Spleen (tissue), 13 donors: ENCODE measurements at places on chromosomes 3 and 15. TPM values are rescaled to one million over a fixed set of nuclear protein-coding genes. Genes with fewer than 3 reads are reported as not detected.

- no peaks in the 10 kb centered on the region for H3K27me3 ChIP-seq
- no peaks in the 10 kb centered on the region for H3K36me3 ChIP-seq
- H3K27ac ChIP-seq, result no peak overlapping the region
- no peak overlapping the region for H3K4me3 ChIP-seq
- DNase-seq, result no peak
Measured at GRCh38 chr3:36166477-36166876, 213.8 kb upstream of the STAC start.

DNA sequence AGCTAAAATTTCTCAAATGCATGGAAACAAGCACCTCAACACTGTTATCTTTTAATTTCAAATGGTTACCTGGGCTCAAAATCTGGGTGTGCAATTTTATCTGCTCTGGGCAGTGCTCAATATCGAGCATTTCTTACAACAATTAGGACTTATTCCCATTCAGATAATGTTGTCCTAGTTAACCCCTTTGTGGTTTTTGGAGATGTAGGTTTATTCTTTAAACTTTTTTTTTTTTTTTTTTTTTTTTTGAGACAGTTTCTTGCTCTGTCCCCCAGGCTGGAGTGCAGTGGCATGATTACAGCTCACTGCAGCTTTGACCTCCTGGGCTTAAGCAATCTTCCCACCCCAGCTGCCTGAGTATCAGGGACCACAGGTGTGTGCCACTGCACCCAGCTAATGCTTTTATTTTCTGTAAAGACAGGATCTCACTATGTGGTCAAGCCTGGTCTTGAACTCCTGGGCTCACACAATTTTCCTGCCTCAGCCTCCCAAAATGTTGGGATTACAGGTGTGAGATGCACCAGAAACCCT is 4.4 kb upstream of the ATP2C1 start:
- H3K27me3 ChIP-seq, result no peaks in the 10 kb centered on the region
- H3K36me3 ChIP-seq, result no peaks in the 10 kb centered on the region
- DNase-seq, result no peak
- no peak overlapping the region for H3K4me3 ChIP-seq

GRCh38 chr3:73481888-73482287 is 142.9 kb downstream of the PDZRN3 start:
- DNase-seq, result no peak
- H3K36me3 ChIP-seq, result no peaks in the 10 kb centered on the region
- no peaks in the 10 kb centered on the region for H3K27me3 ChIP-seq
- no peak overlapping the region for H3K4me3 ChIP-seq

GRCh38 chr3:22361521-22361920 is 610.5 kb upstream of the ZNF385D start:
- no peak for DNase-seq
- no peak overlapping the region for H3K4me3 ChIP-seq
- H3K27me3 ChIP-seq, result no peaks in the 10 kb centered on the region
- H3K36me3 ChIP-seq, result no peaks in the 10 kb centered on the region
- no peak overlapping the region for H3K27ac ChIP-seq
- no peaks in the 10 kb centered on the region for H3K4me1 ChIP-seq

DNA sequence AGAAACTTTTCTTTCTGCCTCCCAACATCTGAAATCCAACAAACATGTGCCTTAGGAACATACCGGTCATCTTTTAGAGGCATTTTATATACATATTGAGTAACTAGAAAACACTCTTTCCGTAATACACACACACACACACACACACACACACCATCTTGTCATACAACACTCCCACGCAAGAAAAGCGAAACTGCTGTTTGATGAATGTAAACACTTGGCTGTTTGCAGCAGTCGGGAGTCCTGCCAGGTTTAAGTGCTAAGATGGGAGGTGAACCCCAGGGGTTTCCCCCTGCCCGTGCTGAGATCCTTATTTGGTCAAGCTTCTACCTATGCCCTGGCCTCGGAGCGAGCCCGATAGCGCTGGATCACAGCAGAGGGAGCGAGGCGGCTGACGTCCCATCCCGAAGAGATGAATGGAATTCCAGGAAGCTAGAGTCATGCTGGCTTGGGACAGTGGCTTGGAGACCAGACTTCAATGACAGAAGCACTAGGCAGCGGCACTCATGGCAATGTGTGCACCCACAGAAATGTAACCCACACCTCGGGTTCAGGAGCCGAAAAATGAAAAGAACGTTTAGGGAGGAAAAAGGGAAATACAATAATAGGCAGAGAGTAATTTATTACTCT is 1.3 kb upstream of the THBS1 start:
- DNase-seq, result no peak
- H3K27me3 ChIP-seq, result peaks cover 39% of the 10 kb centered on the region
- H3K27ac ChIP-seq, result peak overlapping the region; percentile 87
- peak overlapping the region; percentile 52 for H3K4me3 ChIP-seq
- H3K36me3 ChIP-seq, result no peaks in the 10 kb centered on the region

DNA sequence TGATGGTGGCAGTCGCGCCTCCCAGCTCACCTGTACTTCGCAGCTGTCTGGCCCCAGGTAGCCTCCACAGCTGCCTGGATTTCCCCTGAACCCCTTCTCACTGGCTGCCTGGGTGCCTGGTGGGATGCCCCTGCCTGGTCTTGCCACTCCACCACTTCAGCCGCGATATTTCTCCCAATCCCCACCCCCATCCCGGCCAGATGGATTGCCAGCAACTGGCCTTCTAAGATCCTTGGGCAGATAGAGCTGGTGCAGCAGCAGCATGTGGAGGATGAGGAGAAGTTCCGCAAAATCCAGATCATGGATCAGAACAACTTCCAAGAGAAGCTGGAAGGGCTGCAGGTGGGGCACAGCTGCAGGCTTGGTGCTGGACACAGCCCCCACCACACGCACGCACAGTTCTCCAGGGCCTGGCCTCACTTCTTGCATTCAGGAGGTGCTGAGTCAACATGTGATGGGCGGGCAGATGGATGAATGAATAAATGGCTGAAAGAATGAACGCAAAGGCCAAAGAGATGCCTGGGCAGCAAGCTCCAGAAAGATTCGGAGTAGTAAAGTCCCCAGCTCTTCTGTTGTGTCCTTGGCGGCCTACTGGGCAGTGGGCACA is 35.7 kb downstream of the DNAH1 start:
- DNase-seq, result peak; percentile 51
- H3K4me1 ChIP-seq, result no peaks in the 10 kb centered on the region
- H3K36me3 ChIP-seq, result peaks cover 67% of the 10 kb centered on the region
- H3K27me3 ChIP-seq, result no peaks in the 10 kb centered on the region
- H3K27ac ChIP-seq, result no peak overlapping the region
- H3K4me3 ChIP-seq, result no peak overlapping the region

GRCh38 chr15:65824031-65824743 is 32.1 kb upstream of the DENND4A start:
- H3K27me3 ChIP-seq, result no peaks in the 10 kb centered on the region
- no peak overlapping the region for H3K4me3 ChIP-seq
- no peak for DNase-seq
- H3K4me1 ChIP-seq, result peaks cover 12% of the 10 kb centered on the region
- H3K36me3 ChIP-seq, result no peaks in the 10 kb centered on the region

DNA sequence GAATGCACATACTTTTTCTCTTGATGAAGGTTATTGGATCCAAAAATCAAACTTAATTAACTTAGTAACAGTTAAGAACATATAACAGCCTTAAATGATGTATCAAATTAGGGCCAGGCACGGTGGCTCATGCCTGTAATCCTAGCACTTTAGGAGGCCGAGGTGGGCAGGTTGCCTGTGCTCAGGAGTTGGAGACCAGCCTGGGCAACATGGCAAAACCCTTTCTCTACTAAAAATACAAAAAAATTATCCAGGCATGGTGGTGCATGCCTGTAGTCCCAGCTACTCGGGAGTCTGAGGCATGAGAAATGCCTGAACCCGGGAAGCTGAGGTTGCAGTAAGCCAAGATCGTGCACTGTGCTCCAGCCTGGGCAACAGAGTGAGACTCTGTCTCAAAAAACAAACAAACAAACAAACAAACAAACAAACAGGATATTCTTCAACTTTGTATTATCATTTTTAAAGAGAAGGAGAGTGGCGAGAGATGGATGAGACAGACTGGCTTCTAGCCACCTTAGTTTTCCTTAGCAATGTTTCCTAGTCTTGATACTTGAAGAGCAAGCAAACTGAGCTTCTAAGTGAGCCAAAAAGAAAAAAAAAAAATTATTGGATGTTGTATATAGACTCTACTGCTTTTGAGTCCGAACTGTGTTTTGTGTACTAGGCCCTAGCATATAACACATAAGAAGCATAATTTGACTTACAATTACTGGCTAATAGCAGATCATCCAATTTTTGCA is 13.8 kb downstream of the SPRED1 start:
- no peaks in the 10 kb centered on the region for H3K27me3 ChIP-seq
- H3K27ac ChIP-seq, result no peak overlapping the region
- DNase-seq, result peak; percentile 31
- H3K36me3 ChIP-seq, result no peaks in the 10 kb centered on the region

DNA sequence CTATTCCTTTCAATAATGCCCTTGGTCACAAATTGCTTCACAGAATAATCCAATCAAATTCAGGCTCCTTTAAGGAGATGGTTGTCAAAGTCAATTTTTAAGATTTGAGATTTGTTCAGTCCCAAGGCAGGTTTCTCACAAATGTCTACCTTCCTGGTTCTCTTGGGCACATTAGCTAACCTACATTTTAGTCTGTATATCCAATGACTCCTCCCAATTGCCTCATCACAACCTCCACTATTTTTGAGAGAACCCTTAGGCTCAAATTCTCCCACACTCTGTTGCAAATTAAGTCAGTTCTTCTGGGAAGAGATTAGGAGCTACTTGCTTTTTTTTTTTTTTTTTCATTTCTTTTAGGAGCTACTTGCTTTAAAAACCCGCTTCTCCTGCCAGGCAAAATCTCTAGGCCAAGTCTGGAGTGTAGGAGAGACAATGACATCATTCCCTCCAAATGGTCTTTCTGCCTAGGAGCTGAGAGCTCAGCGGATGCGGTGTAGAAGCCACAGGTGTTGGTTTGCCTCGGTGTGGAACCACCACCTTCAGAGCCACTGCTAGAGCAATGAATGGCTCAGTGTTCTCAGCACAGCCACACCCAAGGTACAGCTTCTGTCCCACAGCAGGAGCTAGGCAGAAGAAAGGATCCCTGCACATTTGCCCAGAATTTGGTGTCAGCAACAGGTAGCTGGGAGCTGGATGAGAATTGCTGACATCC is 10.0 kb upstream of the INO80 start:
- no peaks in the 10 kb centered on the region for H3K27me3 ChIP-seq
- no peak overlapping the region for H3K27ac ChIP-seq
- no peak for DNase-seq
- H3K4me3 ChIP-seq, result no peak overlapping the region

- H3K27ac ChIP-seq, result no peak overlapping the region
- no peaks in the 10 kb centered on the region for H3K4me1 ChIP-seq
- no peaks in the 10 kb centered on the region for H3K27me3 ChIP-seq
- H3K4me3 ChIP-seq, result no peak overlapping the region
- no peak for DNase-seq
Measured at GRCh38 chr15:39552556-39552955, 28.3 kb upstream of the THBS1 start.

DNA sequence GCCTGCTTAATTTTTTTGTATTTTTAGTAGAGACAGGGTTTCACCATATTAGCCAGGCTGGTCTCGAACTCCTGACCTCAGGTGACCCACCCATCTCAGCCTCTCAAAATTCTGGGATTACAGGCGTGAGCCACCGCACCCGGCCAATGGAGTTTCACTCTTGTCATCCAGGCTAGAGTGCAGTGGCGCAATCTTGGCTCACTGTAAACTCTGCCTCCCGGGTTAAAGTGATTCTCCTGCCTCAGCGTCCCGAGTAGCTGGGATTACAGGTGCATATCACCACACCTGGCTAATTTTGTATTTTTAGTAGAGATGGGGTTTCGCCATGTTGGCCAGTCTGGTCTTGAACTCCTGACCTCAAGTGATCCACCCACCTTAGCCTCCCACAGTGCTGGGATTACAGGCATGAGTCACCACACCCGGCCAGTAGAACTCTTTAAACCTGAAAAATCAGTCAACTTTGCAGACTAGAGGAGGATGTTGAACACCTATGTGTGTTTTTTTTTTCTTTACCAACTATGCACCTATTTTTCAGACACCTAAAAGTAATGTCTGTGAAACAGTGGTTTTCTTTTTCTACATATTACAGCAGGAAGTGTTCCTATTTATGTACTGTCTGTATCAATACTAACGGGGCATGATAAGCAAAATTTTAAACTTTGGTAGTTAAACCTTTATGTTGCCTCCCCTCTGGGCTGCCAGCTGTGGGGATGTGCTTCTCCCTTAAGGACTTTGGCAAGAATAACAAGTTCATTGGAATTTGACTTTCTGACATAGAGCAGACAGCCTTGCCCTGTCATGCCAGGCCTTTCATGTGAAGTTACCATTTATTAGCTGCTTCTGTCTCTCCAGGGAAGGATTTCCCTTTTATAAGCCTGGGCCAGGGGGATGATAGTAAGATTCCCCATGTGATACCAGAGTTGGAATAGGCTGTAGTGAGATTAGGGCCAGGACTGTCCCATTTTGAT is 8.1 kb downstream of the ARIH2 start:
- no peak overlapping the region for H3K4me3 ChIP-seq
- peak overlapping the region; percentile 7 for H3K27ac ChIP-seq
- H3K27me3 ChIP-seq, result no peaks in the 10 kb centered on the region

GRCh38 chr3:148147903-148148302 is 549.8 kb upstream of the AGTR1 start:
- H3K4me3 ChIP-seq, result no peak overlapping the region
- no peaks in the 10 kb centered on the region for H3K27me3 ChIP-seq
- no peaks in the 10 kb centered on the region for H3K36me3 ChIP-seq
- DNase-seq, result no peak

DNA sequence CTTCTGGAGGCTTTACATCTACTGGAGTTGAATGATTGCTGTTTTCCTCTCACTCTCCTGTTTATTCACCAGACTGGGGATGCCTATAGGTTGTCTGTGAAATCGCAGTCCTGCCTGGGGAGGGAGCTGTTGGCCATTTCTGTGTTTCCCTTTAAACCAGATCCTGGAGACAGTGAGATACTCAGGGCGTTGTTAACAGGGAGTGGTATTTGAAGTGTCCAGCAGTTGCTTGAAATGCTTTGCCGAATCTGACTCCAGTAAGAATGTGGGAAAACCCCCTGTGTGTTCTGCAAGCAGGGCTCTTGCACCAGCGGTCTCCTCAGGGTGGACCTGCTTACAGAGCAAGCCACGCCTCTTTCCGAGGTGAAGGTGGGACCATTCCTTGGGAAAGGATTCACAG is 4.3 kb upstream of the LRRK1 start:
- no peak overlapping the region for H3K4me3 ChIP-seq
- H3K36me3 ChIP-seq, result no peaks in the 10 kb centered on the region
- no peak overlapping the region for H3K27ac ChIP-seq
- peaks cover 22% of the 10 kb centered on the region for H3K4me1 ChIP-seq

- no peak for DNase-seq
- no peaks in the 10 kb centered on the region for H3K27me3 ChIP-seq
- peaks cover 70% of the 10 kb centered on the region for H3K36me3 ChIP-seq
- no peak overlapping the region for H3K4me3 ChIP-seq
- peaks cover 31% of the 10 kb centered on the region for H3K4me1 ChIP-seq
Measured at GRCh38 chr3:9746330-9746729, 3.4 kb upstream of the OGG1 start.

GRCh38 chr3:54999159-54999558 is 71.3 kb upstream of the LRTM1 start:
- no peak for DNase-seq
- H3K27me3 ChIP-seq, result no peaks in the 10 kb centered on the region
- H3K4me3 ChIP-seq, result no peak overlapping the region
- H3K27ac ChIP-seq, result no peak overlapping the region
- H3K36me3 ChIP-seq, result no peaks in the 10 kb centered on the region
- H3K4me1 ChIP-seq, result no peaks in the 10 kb centered on the region

Gene GOLGA6L7
- not detected for total RNA-seq

Gene ACTC1
- 1.2 TPM for total RNA-seq

Gene SEMA3F
- 56.1 TPM for total RNA-seq

Gene ADAMTS9
- total RNA-seq, result 33.1 TPM

Gene GPR176
- total RNA-seq, result 6.6 TPM

Gene ANKRD63
- total RNA-seq, result not detected

Gene CCNL1
- total RNA-seq, result 187 TPM

Gene CLEC3B
- total RNA-seq, result 294 TPM
